ENCODE measurements at places on chromosomes 1 and 21.

DNA sequence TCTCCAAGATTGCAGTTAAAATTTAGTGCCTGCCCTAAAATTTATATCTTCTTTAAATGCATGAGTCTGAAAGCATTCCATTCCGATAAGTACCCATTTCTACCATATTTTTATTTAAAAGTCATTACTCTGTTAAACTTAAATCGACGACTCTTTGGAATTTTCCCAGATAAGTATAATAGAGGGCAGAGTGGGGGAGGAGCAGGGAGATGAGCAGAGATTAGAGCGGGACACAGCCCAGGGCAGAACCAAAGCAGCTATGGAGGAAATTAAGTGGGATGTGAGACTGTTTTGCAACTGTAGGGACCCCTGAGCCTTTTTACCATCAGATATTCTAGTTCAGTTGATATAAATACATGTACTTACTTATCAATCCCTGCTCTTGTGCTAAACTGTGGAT is 257.9 kb downstream of the FGGY start:
- no peak for DNase-seq

GRCh38 chr1:74586253-74586897 is 74.0 kb upstream of the LRRC53 start:
- no peak for DNase-seq

GRCh38 chr1:114853584-114853983 is 1.1 kb upstream of the SYCP1 start:
- DNase-seq, result no peak

DNA sequence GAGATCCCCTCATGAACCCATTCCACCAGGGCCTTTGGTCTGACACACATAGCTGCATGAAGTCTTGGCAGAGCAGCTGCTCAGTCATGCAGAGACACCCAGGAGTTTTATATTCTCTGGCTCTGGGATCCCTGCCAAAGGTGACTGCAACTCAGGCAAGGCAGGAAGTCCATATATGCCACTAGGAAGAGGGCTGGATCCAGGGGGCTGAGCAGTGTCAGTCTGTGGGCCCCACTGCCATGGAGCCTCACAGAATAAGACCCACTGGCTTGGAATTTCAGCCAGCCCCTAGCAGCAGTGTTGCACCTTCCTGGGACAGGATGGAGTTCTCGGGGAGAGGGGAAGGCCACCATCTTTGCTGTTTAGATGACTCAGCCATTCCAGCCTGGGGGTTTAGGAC is 199.7 kb downstream of the TBX15 start:
- DNase-seq, result peak; percentile 64

DNA sequence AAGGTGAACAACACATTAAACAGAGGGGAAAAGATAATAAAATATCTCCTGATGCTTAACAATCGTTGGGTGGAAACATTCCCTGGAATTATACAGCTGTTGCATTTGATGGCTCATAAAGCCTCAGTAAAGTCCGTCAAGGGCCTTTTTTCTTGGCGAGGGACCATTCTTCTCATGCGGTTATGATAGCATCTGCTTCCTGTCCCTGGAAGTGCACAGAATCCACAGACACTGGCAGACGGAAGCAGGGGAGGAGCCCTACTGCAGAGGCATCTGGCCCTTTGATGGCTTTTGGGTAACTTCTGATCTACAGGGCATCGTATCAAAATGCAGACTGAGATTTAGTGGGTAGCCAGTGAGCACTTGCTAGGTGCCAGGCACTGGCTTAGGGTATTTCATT is 286.9 kb downstream of the KIF26B start:
- no peak for DNase-seq

DNA sequence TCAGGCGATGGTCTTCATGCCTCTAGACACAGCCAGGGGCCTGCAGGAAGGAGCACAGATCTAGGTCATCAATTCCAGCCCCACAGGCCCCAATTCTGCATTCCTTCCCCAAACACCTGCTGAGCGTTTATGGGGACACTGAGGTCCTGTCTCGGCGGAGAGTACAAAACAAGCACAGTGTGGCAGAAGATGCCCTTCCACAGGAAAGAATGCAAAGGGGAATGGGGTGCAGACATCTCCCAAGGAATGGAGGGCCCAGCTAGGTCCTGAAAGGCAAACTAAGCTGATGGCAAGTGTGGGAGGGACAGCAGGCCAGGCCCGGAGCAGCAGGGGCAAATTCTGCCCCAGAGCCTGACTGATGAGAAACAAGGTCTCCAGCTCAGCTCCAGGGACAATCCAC is 3.5 kb upstream of the S100A8 start:
- no peak for DNase-seq

GRCh38 chr1:173341971-173342370 is 134.8 kb upstream of the TNFSF4 start:
- DNase-seq, result no peak

DNA sequence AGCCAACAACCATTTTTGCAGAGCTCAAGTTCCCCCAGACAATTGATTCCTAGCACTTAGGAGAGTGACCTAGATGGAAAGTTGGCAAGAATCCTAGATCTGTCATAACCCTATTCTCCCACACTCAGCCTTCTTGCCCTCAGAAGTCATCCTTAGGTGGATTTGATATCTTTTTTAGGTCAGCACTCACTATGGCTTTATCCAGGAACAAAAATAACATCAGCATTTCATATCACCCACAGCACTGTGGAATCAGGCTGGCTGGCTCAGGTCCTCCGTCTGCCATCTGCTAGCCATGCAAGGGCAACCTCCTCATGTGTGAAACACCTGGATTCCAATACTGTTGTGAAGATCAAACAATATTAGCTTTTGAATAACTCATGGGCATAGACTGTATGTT is 6.0 kb downstream of the DPT start:
- no peak for DNase-seq

- no peak for DNase-seq
Observed at GRCh38 chr1:198860371-198860770, 221.5 kb downstream of the PTPRC start.

GRCh38 chr1:68188644-68189340 is 43.5 kb downstream of the WLS start:
- no peak for DNase-seq

- no peak for DNase-seq
Observed at GRCh38 chr1:86455073-86455472, 13.7 kb upstream of the CLCA1 start.

- peak; percentile 81 for DNase-seq
Observed at GRCh38 chr1:15618077-15618654, 908 bp downstream of the DDI2 start.

DNA sequence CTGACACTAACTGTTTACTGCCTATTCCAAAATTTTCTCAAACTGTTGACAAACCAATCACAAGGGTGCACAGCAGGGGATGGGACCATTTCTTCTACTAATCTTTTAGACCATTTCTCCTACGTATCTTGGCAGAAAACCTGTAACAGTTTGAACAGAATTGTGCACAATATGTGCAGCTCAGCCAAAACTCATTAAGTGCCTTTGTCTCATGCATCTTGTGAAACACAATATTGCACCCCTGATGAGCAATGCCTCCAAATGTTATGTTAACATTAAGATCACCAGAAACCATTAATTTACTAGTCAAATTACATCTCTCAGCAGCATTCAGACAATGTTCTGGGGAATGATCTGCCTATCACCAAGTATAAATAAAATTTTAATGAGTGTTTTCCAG is 247.5 kb downstream of the NRIP1 start:
- no peak for DNase-seq

DNA sequence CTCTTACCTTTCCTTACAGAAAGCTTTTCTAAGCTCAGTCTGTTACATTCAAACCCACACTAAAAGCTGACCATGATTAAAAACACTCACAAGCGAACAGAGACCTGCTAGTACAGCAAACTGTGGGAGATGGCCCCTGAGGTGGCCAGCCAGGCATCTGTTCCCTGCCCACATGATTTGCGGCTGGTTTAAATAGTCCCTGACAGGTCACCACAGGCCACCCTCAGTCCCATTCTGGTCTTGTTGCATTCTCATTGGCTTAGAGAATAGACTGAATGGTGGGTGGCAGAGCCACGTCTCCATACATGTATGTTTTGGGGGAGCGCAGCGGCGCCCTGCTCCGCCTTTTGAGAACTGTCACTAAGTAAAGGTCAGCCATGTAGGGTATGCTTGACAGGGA is 2.3 kb upstream of the ACTA1 start:
- no peak for DNase-seq
